ENCODE measurements at places on chromosomes 5 and 9.

GRCh38 chr5:14388741-14389140 lies 192.9 kb upstream of the OTULINL start:
- DNase-seq = no peak

GRCh38 chr5:154446195-154447088 lies 645 bp downstream of the SAP30L start:
- peak; percentile 59 for DNase-seq

GRCh38 chr5:32138839-32139493 lies 35.2 kb downstream of the GOLPH3 start:
- no peak for DNase-seq

- DNase-seq = no peak
Measured at GRCh38 chr5:146716636-146717035, 161.9 kb downstream of the PPP2R2B start.

- DNase-seq = no peak
Measured at GRCh38 chr9:69323861-69324260, 1.2 kb upstream of the ENTREP1 start.

DNA sequence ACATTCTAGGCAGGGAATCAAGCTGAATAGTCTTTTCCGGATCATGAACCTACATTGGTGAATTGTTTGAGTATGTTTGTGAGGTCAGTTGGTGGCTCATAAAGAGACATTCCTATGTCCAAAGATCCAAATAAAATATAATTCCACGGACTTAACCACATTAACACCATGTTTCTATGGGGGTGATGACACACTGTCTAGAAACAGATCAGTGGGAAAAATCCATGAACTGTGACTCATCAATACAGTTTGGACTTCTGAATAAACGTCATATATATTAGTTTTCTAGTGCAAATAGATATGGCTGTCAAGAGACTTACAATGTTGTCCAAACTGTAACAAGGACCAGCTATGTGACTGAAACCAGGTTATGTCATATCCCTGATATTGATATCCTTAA lies 509.9 kb upstream of the TYRP1 start:
- DNase-seq = no peak

GRCh38 chr9:81599837-81600236 lies 89.5 kb downstream of the TLE1 start:
- no peak for DNase-seq

- DNase-seq = no peak
Measured at GRCh38 chr5:169629847-169630548, 7.1 kb upstream of the DOCK2 start.

- DNase-seq = no peak
Measured at GRCh38 chr9:83231039-83231438, 168.1 kb upstream of the RASEF start.

Data from left lobe of liver (tissue), 2 donors.